GM18507 (cell line): ENCODE measurements at places on chromosomes 3 and 15.

GRCh38 chr3:40490916-40491315, 14.0 kb downstream of the ZNF619 start:
- no peak for DNase-seq

GRCh38 chr3:42216302-42216701, 49.7 kb downstream of the CCK start:
- DNase-seq = no peak

DNA sequence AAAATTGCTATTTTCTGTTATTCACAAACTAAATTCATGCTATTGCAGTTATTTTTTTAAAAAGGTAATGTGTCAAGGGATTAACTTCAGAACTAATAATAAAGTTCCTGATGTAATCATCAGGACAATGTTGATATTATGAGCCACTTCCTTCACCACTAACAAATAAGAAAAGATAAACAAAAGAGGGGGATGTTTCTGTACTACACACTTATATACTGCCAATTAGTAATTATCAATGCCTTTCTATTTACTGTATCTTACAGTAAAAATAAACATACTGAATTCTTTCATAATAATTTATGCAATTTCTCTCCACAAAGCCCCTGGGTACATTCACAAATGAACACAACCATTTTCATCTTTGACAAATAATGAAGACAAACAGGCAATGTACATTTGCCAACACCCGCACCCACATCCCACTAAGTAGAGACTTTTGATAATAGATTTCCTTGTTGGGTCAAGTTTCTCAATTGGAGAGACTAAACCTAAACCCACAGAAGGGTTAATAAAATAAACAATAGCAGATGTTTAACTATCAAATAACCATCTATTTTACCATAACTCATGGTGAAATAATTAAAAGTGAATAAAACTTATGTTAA, 3.7 kb downstream of the CBLB start:
- DNase-seq = no peak

DNA sequence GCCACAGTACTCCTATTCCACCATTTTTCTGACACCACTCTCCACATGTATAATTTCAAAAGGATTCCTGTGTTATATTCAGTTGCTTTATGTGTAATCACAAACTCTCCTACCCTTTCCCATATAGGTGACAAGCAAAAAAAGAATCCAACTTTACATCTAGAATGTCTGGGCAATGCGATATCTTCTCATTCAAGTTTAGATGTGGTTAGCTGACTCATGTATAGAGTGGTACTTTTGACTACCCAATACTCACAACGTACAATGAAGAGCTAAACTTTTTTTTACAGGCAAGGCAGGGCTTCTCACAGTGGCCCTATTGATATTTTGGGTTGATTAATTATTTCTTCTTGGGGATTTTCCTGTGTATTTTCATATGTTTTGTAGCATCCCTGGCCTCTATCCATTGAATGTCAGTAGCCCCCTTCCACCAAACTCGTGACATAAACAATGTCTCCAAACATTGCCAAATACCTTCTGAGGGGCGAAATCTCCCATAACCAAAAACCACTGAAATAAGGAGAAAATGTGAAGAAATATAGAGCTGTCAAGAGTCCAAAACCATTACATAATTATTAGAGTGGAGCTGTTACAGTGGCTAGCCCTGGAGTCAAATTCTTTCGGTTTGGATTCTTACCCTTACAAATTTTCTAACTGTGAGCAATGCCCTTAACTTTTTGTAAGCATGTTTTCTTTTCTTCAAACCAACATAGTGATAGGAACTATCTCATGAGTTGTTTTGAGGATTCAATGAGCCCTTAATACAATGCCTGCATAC, 342.6 kb downstream of the NSUN3 start:
- DNase-seq = no peak

DNA sequence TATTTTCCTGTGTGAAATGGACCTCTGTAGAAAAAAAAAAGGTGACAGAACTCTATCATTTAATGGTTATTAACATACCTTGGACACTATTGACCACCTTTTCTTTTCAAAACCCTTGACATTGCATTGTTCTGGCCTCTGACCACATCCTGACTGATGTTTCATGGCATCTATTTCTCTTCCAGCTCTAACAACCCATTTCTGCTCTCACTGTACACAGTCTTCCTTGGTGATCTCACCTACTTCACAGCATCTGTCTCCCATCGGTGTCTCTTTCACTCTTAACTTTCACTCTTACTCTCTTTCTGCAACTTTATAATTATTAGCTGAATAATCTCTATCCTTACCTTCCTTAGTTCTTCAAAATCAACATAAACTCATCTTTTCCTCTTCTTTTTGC, 217.4 kb upstream of the CD96 start:
- DNase-seq = no peak

DNA sequence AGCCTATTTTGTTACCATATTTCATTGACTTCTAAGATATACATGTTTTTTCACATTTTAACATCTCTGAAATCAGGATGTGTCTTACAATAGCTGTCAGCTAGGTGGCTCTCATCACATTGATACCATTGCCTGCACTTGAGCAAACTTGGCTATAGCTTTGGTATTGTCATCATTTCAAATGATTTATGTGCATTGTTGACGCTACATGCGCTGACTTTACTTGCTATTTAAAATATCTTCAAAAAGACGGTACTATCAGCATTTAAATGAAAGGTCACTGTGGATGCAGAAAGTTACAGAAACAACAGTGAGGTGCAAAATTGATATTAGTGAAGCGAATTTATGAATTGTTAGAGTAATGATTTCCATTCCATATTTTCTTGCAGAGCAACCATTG, 54.0 kb upstream of the ABHD2 start:
- no peak for DNase-seq

DNA sequence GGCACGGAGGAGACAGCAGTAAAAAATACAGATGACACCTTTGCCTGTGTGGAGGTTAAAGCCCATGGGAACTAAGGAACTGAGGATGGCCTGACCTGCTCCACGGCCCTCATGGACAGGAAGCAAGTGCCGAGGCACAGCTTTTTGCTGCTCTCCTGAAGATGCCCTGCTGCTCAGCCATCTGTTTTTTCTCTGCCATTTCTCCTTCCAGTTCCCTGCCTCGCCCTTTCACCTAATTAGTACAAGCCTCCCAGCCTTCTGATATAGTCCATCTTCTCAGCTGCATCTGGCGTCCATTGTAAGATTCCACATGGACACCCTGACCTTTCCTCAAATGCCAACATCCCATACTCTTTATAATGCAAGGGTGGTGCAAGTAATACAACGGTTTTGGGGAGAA, 11.8 kb upstream of the CXCR6 start:
- DNase-seq = no peak

DNA sequence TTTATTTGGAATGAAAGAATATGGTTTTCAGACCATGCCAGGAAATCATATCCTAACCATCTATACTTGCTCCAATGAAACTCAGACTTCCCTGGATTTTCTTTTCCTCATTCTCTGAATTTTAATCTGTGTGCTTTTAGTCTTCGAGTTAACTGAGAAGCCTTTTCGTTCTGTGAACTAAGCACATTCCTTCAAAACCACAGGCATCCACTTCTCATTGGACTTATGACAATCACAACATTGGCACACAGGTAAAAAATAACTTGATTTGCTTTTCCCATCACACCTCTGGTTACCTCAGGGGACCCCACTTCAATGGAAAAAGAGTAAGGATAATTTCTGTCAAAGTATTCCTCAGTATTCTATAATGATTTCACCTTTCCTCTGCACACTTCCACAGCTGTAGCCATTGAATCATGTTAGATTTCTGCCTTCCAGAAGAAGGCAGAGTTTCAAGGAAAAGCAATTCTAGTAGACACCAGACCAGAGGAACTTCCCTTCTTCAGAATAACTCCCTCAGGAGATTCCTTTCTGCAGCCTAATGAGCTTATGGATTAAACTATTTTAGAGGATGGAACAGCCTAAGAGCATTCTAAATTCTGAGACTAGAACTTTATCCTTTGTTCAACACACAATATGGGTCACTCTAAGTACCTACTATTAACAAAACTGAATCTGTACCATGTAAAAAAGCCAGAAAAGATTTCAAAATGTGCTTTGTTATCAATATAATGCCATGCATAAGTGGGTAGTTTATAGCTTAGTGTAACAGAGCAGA, 15.9 kb downstream of the COMMD2 start:
- DNase-seq = no peak

DNA sequence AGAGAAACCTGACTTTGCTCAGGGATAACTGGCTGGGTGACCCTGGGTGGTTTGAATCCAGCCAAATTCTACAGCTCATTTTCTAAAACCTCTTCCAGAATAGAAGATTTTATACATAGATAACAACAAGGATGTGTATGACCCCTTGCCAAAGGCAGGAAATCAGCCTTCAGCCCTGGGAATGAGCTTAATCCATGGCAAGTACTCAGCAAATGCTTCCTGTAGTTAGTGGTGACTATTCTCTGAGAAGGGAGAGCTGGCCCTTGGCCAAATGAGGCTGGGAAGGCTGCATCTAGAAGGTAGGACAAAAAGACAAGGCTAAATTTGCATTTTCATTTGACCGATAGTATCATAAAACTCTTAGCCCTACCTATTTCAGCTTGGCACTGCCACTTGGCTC, 4.6 kb upstream of the HACD3 start:
- DNase-seq = no peak

GRCh38 chr3:196800742-196801434, 61.2 kb downstream of the PAK2 start:
- DNase-seq = no peak

DNA sequence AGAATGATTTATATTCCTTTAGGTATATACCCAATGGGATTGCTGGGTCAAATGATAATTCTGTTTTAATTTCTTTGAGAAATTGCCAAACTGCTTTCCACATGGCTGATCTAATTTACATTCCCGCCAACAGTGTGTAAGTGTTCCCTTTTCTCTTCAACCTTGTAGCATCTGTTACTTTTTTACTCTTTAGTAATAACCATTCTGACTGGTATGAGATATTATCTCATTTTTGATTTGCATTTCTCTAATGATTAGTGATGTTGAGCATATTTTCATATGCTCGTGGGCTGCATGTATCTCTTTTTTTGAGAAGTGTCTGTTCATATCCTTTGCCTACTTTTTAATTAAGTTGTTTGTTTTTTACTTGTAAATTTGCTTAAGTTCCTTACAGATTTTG, 1264.2 kb downstream of the OTOL1 start:
- DNase-seq = no peak

DNA sequence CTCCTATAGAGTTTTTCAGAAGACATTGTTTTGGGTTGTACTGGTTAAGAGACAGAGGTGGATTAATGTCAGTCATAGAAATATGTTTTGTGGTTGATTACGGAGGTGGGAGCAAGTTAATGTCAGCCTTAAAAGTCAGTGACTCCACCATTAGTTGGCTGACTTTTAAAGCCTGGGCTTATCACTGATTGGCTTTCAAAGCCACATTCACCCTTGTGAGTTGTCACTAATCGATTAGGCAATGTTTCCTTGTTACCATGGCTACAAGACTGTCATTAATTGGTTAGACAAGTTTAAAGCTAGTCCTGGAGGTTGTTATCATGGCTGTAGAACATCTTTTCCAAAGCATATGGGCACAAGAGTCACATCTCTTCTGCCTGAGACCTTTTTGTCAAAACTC, 73.0 kb downstream of the NEO1 start:
- no peak for DNase-seq

DNA sequence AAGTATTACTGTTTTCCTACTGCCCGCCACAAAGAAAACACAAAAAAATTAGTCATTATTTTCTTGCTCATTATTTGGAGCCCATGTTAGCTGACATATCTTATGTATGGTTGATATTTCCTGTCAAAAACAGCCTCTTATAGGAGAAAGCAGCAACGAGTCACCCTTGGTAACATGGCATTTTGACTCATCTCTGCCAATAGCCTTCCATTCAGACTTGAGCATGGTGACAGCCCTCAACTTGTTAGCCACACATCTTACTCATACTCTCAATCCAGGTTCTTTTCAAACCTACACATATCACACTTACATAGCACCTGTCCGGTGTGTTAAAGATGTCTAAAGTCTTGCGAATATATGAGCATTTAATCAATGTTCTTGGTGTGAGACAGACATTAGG, 109.4 kb upstream of the SAMMSON start:
- DNase-seq = no peak

DNA sequence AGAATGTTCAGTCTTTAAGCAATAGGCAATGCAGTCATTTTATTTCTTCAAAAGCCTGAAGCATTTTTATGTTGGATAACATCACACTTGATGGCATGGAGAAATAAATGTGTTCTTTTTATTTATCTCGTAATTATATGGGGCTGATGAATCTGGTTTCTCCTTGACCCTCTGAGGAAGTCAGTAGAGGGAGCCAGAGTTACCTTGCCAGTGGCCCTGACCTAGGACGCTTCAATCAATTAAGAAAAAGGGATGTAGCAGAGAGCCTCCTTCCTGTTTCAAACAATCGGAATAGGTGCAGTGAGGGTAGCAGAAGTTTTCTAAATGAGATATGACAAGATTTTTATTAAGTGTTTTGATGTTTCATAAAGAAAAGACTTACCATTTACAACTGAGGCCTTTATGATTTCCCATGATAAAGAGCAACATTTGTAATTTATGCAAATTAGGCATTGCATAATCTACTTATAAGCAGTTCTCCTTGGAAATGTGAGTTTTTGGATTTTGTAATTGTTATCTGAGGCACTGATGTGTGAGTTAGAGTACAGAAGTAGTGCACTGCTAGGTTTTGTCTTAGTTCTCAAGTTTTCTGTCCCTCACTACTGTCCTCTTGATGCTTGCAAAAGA, 129.1 kb downstream of the RAP2B start:
- DNase-seq = no peak

GRCh38 chr3:100289339-100289738, 28.5 kb downstream of the TBC1D23 start:
- no peak for DNase-seq

DNA sequence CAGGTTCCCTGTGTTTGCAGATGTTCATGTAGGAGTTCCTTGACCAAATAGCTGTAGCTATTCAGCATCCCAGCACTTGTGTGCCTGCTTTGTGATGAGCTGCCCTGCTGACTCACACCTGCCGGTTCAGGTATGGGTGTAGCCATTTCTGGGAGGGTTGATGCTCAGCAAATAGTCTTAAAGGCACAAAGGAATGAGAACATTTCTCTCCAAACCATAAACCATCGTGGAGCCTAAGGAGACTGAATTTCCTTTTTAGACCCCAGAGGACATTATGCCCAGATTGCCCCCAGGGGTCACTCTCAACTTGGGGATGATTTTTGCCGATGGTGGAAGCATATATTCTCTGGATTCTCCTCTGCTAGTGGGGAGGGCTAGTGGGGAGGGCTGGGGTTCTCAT, 80.6 kb downstream of the ADAMTSL3 start:
- no peak for DNase-seq
